Right renal cortex interstitium (tissue), 3 donors: ENCODE measurements at places on chromosomes 4 and X. TPM values are rescaled to one million over a fixed set of nuclear protein-coding genes. Genes with fewer than 3 reads are reported as not detected.

CAPN6 gene
- 24.2 TPM for polyA plus RNA-seq

CLIC2 gene
- polyA plus RNA-seq, result 2.7 TPM

CT45A1 gene
- polyA plus RNA-seq, result not detected

AWAT2 gene
- polyA plus RNA-seq, result not detected

PLAC8 gene
- polyA plus RNA-seq, result 2.6 TPM

HTN3 gene
- not detected for polyA plus RNA-seq

MAGED4 gene
- polyA plus RNA-seq, result 51.0 TPM

PCDH19 gene
- 1.9 TPM for polyA plus RNA-seq

NR3C2 gene
- polyA plus RNA-seq, result 17.6 TPM

SAP30 gene
- 13.2 TPM for polyA plus RNA-seq

HEPH gene
- 60.2 TPM for polyA plus RNA-seq

RBM46 gene
- polyA plus RNA-seq, result 0.08 TPM

IL21 gene
- not detected for polyA plus RNA-seq

CFAP47 gene
- 0.46 TPM for polyA plus RNA-seq

DNA sequence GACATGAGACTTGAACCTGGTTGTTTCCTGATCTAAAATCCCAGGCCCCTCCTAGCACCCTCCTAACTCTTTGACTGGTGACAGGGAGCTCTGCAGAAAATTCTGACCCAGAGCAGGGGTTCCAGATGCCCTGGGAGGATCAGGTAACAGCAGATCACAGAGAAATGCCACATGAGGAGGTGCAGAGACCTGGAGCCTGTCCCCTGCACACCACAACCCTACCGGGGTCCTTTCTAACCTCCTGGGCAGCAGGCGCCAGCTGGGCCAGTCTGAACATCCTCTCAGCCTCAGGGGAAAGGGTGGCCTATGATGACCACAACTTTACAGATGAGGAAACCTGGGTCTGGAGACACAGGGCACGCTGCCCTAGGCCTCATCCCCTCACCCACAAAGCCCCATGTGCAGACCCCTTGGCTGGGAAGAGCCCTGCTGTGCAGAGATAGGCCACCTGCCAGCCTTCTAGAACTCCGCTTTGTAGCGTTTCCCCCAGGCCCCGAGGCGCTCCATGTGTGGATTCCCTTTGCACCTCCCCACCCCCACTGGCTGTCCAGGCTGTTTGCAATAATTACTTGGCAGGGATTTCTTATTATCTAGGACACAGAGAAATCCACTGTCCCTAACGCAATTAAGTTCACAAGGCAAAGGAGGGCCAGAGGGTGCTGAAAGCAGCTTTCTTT is 36.5 kb downstream of the WDR1 start:
- no peak for DNase-seq

- DNase-seq, result no peak
Measured at GRCh38 chr4:95478679-95479078, 70.1 kb downstream of the UNC5C start.

GRCh38 chr4:185993328-185993973 is 75.5 kb upstream of the TLR3 start:
- no peak for DNase-seq

DNA sequence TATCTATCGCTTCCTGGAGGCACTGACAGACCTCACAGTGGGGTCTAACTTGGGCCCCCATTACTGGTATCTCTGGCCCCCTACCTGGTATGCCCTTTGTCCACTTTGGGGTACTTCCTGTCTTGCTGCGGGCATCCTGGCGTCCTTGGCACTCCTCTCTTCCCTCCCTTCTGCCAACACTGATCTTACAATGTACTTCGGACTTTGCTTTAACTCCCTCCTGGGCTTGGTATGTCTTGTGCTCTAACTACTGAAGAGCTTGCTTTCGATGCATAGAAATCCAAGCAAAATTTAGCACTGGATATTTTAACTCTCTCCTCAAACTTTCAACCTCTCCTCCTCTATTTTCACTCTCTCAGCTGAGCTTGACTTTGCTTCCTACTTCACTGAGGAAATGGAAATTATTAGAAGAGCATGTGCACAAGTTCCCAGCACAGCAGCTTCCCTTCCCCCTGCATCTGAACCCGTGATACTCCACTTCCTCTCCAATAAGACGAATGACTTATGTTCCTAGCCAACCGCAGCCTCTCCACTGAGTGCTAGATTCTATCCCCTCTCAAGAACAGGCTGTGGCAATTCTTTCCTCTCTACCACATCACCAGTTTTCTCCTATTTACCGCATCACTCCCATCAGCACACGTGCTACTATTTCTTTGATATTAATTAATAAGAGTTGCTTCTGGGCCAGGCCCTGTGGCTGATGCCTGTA is 52.9 kb downstream of the SUPT20HL2 start:
- no peak for DNase-seq

DNA sequence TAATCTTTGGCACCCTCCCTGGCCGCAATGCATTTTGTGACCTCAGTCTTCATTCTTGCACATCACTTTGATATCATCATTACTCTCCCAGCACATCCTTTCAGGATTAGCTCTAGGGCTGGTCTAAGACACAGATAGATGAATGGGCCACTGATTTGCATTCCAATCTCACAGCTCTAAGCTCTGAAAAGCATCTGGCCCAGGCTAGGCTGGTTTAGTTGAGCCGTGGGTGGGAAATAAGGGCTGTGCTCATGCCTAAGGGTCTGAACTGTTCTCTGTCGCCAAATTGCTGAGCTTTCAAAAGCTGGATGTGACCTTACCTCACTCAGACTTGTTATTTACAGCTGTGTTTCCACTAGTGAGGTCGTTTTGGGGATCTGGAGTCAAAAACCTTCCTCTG is 30.0 kb upstream of the SLC9A7 start:
- DNase-seq, result no peak

DNA sequence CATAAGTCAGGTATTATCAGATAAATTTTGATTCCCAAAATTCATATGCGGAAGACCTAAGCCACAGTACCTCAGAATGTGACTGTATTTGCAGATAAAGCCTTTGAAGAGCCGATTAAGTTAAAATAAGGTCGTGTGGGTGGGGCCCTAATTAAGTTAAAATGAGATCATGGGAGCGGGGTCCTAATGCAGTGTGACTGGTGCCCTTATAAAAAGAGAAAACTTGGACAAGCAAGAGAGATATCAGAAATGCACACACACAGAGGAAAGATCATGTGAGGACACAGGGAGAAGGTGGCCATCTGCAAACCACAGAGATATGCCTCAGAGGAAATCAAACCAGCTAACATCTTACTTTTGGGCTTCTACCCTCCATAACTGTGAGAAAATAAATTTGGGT is 236.1 kb downstream of the FBXO8 start:
- DNase-seq, result no peak

GRCh38 chrX:111444881-111445280 is 32.9 kb upstream of the DCX start:
- DNase-seq, result no peak

DNA sequence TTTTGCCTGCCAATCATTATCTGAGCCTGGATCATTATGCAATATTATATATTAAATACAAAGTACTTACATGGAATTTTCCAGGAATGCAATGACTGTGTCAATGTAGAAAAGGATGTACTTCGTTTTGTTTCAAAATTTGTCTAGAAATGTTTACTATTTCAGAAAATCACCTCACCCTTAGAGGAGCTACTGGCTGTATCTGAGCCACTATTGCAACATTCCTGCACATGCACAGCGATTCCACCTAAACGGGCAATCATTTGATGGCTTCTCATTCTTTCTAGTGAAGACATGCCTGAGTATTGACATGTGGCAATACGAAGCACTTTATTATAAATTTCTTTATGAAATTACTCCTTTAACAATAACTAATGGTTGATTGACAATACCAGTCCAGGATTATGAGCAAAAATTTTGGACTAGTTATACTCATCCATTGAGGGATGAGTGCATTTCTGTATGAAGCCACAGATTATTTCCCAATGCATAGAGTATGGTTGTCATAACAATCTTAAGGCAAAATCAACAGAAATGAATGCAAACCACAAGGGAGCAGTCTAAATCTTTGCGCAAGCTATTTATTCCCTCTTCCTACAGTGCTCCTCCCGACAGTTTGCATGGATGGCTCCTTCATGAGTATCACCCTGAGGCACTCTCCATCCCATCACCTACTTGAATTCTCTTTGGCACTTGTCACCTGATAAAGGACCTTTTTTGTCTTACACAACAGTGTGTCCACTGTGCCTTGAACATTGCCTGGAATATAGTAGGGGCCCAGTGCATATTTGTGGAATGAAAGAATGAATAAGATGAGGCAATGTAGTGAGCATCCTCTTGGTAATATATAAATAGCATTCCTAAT is 35.8 kb upstream of the MMAA start:
- DNase-seq, result no peak

- no peak for DNase-seq
Measured at GRCh38 chr4:498328-498904, 540 bp downstream of the ZNF721 start.

- DNase-seq, result no peak
Measured at GRCh38 chr4:109631532-109632108, 71.6 kb downstream of the MCUB start.

- DNase-seq, result no peak
Measured at GRCh38 chr4:25755911-25756310, 100.3 kb downstream of the SLC34A2 start.

- no peak for DNase-seq
Measured at GRCh38 chr4:3775576-3775975, 9.4 kb downstream of the ADRA2C start.

DNA sequence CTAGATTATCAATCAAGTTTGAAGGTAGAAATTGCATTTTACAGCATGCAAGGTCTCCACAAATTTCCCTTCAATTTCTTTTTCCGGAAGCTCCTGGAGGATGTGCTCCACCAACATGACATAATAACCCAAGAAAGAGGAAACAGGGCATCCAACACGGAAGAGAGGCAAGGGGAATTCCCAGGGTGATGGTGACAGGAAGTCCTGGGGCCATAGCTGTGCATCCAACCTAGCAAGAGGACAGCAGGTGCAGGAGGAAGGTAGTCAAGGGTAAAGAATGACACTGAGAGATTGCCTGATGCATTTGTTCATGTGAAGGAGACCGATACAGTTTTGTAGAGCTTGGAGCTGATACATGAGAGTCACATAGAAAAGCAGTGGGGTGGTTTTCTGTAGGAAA is 115.7 kb upstream of the LSM6 start:
- no peak for DNase-seq

DNA sequence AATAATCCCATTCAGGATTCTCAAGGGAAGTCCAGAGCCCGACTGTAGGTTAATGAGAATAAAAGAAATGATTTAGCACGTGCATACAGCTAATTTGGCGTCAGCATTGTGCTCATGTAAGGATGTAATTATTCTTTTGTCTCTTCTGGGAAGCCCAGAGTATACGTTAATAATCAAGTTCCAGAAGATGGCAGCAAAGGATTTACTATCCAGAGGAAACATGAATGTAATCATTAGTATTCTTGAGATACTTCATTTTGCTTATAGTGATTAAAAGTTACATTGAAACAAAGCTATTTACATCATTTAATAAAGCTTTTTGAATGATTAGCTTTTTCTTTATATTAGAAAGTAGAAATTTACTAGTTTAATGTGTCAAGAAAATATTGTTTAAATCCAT is 27.1 kb upstream of the MAP9 start:
- no peak for DNase-seq

- no peak for DNase-seq
Measured at GRCh38 chrX:47214435-47215077, 3.9 kb upstream of the CDK16 start.

GRCh38 chr4:18860836-18861530 is 839.4 kb upstream of the LCORL start:
- no peak for DNase-seq

DNA sequence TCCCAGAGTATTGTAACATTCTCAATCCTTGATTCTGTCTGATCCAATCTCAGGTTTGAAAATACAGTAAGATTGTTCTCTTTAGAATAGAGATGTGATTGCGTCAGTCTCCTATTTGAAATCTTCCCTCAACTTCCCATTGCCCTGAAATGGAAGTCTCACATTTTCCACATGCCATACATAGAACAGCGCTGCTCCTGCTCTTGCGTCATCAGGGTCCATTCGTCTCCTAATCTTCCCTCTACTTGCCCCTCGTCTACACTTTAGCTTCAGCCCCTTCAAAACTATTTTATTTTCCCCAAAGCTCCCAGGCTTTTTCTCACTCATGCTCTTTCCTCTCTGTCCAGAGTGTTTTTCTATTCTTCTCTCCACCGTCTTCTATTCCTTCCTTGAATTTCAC is 301.7 kb upstream of the MAGEB2 start:
- DNase-seq, result no peak

- DNase-seq, result no peak
Measured at GRCh38 chr4:33302321-33302720, 2582.2 kb downstream of the PCDH7 start.

DNA sequence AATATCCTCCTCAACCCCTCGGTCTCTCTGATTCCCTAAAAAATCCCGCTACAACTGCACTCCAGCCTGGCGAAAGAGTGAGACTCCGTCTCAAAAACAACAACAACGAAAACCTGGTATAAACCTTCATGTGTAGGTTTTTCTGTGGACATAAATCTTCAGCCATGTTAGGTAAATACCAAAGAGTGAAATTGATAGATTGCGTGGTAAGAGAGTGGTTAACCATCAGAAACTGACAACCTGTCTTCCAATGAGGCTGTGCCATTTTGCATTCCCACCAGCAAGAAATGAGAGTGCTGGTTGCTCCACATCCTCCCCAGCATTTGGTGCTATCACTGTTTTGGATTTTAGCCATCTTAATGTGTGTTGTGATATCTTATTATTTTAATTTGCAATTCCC is 10.9 kb downstream of the TBC1D19 start:
- no peak for DNase-seq

GRCh38 chrX:150573106-150573505 is 4.7 kb downstream of the MTM1 start:
- DNase-seq, result no peak

DNA sequence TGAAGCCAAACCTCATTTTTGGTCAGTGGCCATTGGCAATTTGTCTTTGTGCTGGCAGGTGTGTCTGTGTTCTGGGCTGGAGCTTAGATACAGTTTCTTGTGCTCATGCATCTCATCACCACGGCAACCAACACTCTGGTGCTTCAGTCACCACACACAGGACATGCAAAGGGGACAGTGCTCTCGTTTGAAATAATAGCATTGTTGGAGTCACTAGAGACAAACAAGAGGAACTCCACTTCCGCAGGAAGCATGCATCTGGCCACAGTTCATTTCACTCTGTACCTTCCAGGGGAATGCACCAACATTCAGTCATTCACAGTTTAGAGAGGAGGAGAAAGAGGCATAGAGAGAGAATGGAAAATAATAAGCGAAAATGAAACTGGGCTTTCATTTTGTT is 267.4 kb downstream of the ANK2 start:
- no peak for DNase-seq

DNA sequence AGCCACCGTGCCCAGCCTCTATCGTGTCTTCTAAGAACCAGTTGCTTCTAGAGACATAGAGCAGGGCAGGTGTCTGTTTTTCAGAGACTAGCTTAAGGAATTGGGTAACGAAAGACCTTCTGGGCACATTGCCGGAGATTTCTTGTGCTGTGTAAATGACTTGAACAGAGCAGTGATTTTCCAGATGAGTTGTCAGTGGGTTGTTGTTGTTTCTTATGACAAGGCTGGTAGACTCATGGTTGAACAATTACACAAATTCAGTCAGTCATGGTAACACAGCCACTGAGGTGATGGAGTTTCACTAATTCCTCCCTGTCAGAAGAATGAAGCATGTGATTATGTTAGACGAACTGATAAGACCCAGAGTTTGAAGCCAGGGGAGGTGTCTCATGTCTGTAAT is 20.5 kb upstream of the DDX3X start:
- no peak for DNase-seq

- DNase-seq, result no peak
Measured at GRCh38 chr4:157994863-157995262, 178.0 kb downstream of the GASK1B start.
